ENCODE measurements at places on chromosomes 7 and 10. TPM values are rescaled to one million over a fixed set of nuclear protein-coding genes. Genes with fewer than 3 reads are reported as not detected.
A peak's percentile ranks its signal among the peaks of the same experiment; 100 is the strongest.

Gene ZNF425
- total RNA-seq: 1.1 TPM

Gene HOXA5
- total RNA-seq: not detected

Gene CYP3A4
- total RNA-seq: not detected

GRCh38 chr10:118161461-118162246 is 114.9 kb upstream of the RAB11FIP2 start:
- no peaks in the 10 kb centered on the region for H3K4me1 ChIP-seq
- no peaks in the 10 kb centered on the region for H3K36me3 ChIP-seq
- no peaks in the 10 kb centered on the region for H3K27me3 ChIP-seq
- no peak overlapping the region for H3K27ac ChIP-seq

DNA sequence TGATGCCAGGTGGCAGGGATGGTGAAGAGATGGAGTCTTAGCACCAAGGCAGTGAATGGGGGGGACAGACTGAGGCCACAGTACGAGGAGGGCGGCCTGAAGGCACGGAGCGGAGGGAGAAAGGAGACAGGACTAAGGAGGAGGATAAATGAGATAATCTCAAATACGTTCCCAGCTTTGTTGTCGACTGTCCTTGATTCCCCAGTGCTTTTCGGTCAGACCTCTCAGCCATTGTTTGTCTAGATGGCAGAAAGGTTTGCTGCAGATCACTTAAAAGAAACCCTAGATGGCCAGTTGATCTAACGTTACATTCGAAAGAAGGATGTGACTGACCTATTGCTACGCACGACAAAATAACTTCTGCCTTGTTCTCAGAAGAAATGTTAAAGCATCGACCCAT is 479.0 kb downstream of the GATA3 start:
- H3K27me3 ChIP-seq: no peaks in the 10 kb centered on the region
- H3K36me3 ChIP-seq: no peaks in the 10 kb centered on the region
- no peak for DNase-seq
- no peak overlapping the region for H3K27ac ChIP-seq

GRCh38 chr7:100489824-100490223 is 6.1 kb downstream of the NYAP1 start:
- no peaks in the 10 kb centered on the region for H3K36me3 ChIP-seq
- peak; percentile 42 for DNase-seq
- H3K4me3 ChIP-seq: no peak overlapping the region
- peaks cover 8% of the 10 kb centered on the region for H3K27me3 ChIP-seq

DNA sequence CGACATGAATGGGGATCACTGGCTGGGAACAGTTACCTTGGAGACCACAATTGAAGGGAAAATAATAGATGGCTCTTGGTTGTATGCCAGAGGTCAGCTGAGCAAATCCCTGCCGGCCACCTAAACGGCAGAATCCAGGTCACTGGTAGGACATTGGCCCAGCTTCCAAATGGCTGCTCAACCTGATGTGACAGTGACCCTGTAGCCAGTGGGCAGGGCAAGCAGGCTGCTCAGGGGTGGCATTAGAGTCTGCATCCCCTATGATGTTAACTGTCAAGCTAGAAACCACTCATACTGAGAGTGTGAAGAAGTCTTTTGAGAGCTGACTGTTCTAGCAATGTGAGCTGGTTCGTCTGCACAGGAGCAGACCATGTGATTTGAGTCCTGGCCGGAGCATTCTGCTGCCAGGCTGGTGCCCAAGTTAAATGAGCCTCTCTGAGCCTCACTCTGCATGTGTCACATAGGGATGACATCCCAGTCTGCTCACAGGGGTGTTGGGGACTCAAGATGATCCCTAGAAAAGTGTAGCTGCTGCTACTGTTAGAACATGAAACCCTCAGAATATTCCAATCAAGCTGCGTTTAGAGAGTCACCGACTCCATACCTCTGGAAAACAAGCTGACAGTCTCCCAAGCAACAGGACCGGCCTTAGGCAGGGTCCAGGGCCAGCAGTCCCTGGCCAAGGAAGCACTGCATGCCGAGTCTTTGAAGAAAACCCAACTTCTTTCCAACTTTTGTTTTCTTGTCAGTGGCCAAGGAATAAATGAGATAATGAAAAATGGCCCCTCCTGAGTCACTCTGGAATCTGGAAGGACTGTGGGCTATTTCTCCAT is 69.7 kb downstream of the VWA2 start:
- DNase-seq: no peak
- no peak overlapping the region for H3K27ac ChIP-seq
- H3K27me3 ChIP-seq: no peaks in the 10 kb centered on the region
- H3K36me3 ChIP-seq: no peaks in the 10 kb centered on the region
- peaks cover 10% of the 10 kb centered on the region for H3K4me1 ChIP-seq
- no peak overlapping the region for H3K4me3 ChIP-seq

GRCh38 chr7:26265065-26265464 is 26.6 kb upstream of the SNX10 start:
- H3K27me3 ChIP-seq: peaks cover 3% of the 10 kb centered on the region
- no peaks in the 10 kb centered on the region for H3K36me3 ChIP-seq

- H3K4me1 ChIP-seq: peaks cover 16% of the 10 kb centered on the region
- no peaks in the 10 kb centered on the region for H3K36me3 ChIP-seq
- H3K4me3 ChIP-seq: no peak overlapping the region
- H3K27ac ChIP-seq: no peak overlapping the region
These were observed 86.6 kb upstream of the C7orf33 start for GRCh38 chr7:148503900-148504487.

GRCh38 chr10:77037735-77038403 is 599.7 kb downstream of the KCNMA1 start:
- no peak overlapping the region for H3K27ac ChIP-seq
- no peaks in the 10 kb centered on the region for H3K27me3 ChIP-seq
- H3K4me1 ChIP-seq: peaks cover 6% of the 10 kb centered on the region

- no peaks in the 10 kb centered on the region for H3K36me3 ChIP-seq
- no peaks in the 10 kb centered on the region for H3K27me3 ChIP-seq
- no peak overlapping the region for H3K27ac ChIP-seq
These were observed 171.9 kb upstream of the TEX47 start for GRCh38 chr7:88967432-88967831.

- H3K4me3 ChIP-seq: no peak overlapping the region
- no peaks in the 10 kb centered on the region for H3K27me3 ChIP-seq
- no peak overlapping the region for H3K27ac ChIP-seq
- H3K4me1 ChIP-seq: no peaks in the 10 kb centered on the region
- DNase-seq: no peak
- H3K36me3 ChIP-seq: no peaks in the 10 kb centered on the region
These were observed 124.9 kb downstream of the LRMDA start for GRCh38 chr10:75556320-75556719.

DNA sequence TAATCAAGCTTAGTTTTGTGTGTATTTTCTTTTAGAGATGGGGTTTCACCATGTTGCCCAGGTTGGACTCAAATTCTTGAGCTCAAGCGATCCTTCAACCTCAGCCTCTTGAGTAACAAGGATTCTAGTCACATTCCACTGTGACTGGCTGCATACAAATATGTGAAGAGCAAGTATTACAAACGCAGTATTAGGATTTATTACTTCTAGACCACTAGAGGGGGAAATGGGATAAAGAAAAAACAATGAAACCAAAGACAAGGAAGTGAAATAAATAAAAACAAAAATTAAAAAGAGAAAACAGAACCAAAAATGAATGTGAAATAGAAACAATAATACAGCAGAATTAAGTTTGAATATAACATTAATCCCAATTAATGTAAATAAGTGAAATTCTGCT is 308.7 kb downstream of the ANKRD30A start:
- H3K4me3 ChIP-seq: no peak overlapping the region
- H3K36me3 ChIP-seq: no peaks in the 10 kb centered on the region
- H3K27ac ChIP-seq: no peak overlapping the region
- no peak for DNase-seq

- no peak overlapping the region for H3K4me3 ChIP-seq
- H3K27ac ChIP-seq: no peak overlapping the region
- H3K27me3 ChIP-seq: peaks cover 12% of the 10 kb centered on the region
- H3K36me3 ChIP-seq: no peaks in the 10 kb centered on the region
- H3K4me1 ChIP-seq: no peaks in the 10 kb centered on the region
These were observed 299.4 kb downstream of the SNX13 start for GRCh38 chr7:17640730-17641377.

Measured in activated CD4-positive, alpha-beta memory T cell treated with anti-CD3 and anti-CD28 coated beads, Interleukin-2, amount 10 ng/mL, durations not matched to agents 7 days and 5 days (primary cell).